ENCODE measurements at places on chromosomes 1 and 21.

GRCh38 chr1:43566382-43567044, 35.8 kb downstream of the PTPRF start:
- no peak for DNase-seq

DNA sequence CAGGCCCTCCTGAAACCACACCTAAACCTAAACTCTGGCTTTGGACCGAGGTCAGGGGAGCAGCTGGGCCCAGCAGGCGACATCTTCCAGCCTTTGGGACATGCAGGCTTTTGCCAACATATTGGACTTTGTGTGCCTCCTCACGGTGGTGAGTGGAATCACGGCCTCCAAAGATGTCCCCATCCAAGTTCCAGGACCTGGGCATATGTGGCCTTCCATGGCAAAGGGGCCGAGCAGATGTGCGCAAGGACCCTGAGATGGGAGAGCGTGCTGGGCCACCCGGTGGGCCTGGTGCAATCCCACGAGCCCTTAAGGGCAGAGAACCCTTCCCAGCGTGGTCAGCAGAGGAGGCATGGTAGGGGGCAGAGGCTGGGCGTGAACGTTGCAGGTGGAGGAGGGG, 160.8 kb upstream of the C1orf174 start:
- DNase-seq, result no peak

GRCh38 chr1:108077991-108078390, 113.0 kb upstream of the VAV3 start:
- DNase-seq, result peak; percentile 40

GRCh38 chr1:231093156-231093922, 53.3 kb upstream of the FAM89A start:
- DNase-seq, result no peak

DNA sequence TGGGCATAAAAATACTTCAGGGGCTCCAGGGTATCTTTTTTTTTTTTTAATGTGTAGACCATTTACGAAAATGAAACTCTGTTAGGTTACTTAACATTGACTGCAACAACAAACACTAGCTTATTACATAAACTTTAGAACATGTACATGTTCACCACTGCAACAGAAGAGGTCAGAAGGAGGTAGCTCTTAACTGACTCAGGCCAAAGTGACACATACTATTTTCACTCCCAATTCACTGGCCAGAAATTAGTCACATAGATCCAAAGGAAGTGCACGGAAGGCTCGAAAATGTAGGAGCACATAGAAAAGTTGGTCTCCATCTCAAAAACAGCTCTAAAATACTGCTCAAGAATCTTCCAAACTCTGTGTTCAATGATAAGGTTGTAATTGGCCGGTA, 107.2 kb downstream of the AKT3 start:
- no peak for DNase-seq

GRCh38 chr1:172492421-172492820, 40.5 kb upstream of the SUCO start:
- DNase-seq, result no peak

- no peak for DNase-seq
Observed at GRCh38 chr1:156700736-156701531, 4.4 kb downstream of the CRABP2 start.

DNA sequence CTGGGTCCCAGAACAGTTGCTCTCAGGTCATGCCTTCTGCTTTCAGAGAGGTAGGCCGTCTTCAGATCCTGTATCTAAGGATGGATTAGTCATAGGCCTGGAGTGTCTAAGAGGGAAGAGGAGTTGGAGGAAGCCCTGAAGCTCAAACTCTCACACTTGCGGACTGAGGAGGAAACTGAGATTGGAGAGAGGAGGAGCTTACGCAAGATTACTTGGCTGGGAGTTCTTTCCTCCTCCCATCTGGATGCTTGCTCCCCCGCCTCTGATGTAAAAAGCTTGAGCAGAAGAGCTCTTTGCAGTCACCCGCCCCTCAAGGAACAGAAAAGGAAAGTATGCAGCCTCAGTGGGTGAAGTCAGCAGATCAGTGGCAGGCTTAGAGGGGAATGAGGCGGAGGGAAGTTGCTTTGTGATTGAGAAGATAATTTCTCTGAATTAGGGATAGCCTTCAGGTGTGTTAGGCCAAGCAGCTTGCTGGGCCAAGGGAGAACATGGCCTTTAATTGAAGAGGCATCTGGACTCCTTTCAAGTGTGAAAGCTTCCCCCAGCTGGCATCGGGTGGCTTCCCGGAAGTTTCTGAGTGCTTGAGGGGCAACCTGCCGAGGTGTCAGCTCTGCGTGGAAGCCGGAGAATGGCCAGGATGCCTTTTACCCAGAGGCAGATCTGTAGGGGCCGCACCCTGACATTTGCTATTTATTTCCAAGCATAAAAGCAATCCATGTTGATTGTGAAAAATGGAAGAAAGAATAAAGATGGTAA, 6.6 kb downstream of the ADORA1 start:
- no peak for DNase-seq

DNA sequence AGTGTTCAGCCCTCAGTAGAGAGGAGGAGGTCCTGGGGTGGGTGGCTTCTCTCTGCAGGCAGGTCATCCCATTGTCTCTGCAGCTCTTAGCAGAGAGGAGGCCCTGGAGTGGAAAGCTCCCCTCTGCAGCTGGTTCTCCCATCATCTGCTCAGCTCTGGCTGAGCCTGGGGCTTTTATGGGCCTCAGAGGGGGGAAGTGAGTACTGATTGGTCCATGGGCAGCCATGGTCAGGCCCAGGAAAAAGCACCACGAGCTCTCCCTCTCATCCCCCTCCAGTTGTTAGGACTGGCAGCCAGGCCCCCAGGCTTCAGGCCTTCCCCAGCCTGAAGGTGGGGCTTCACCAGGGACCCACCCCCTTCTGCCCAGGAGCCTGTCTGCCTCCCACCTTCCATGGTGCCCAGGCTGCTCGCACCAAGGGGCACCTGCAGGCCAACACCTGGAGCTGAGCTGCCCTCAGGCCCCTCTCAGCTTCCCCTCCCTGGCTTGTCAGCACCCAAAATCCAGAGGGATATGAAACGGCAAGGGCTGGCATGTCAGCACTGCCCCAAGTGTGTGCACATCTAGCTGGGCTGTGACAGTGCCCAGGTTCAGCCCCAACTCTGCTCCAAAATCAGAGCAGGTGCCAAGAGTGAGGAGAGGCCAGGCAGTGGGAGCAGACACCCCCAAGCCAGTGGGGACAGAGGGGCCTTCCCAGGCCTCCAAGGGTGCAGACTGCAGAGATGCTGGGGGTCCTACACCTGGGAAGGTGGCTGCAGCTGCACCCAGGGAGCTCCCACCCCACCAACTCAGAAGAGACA, 449.0 kb downstream of the MATN1 start:
- DNase-seq, result no peak

- no peak for DNase-seq
Observed at GRCh38 chr1:74406759-74407158, 105.7 kb downstream of the LRRC53 start.

DNA sequence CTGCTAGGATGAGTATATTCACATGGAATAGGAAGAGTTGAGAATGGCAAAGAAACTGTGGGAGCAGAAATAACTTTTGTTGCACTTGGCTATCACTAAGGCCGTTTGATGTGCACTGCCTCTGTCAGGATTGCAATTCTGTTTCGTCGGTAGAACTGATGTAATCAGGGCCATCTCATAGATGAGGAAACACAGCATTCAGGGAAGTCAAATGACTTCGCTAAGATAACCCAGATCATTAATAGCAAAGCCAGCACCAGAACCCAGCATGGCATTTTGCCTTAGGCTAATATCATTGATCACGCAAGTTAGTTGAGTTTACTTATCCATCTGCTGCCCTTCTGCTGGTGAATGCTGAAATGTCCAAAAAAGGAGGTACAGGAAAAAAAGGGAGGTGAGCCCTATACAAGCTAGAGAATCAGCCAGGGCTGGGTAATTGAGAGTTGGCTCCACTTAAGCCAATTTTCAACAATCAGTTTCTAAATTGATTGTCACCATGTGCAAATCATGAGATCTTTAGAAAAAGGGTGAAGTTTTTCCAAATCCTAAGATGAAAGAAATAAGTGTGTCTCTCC, 7.6 kb downstream of the RASSF5 start:
- DNase-seq, result no peak

DNA sequence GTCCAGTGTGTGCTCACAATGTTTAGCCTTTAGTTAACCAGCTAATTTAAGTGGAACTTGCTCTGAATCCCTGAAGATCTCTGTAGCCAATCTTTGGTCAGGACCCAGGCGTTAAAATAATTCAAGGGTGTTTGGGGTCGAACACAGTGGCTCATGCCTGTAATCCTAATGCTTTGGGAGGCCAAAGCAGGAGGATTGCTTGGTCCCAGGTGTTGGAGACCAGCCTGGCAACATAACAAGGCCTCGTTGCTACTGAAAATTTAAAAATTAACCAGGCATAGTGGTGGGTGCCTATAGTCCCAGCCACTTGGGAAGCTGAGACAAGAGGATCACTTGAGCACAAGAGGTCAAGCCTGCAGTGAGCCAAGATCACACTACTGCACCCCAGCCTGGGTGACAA, 94.3 kb downstream of the ITSN1 start:
- DNase-seq, result no peak

DNA sequence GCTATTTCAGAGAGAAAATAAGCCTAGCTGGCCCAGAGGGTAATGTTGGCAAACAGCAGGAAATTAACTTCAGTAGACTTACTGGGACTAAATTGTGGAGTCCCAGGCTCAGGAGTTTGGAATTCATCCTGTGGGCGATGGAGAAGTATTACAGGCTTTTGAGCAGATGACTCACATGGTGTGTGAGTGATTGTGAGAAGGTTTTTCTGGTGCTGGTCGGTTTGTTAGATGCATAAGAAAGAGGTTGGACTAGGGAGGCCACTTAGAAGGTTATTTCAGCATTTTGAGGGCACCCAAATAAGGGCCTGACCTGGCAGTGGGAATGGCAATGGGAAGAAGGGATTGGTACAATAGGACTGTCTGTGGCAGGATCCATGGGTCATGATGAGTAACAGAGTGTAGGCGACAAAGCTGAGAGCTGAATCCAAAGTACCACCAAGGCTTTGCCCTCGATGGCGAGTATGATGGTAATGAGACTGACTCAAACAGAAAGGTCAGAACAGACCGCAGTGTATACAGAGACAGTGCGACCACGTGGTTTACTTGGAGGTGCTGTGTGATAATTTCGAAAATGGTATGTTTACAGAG, 69.2 kb upstream of the KIF26B start:
- DNase-seq, result no peak

DNA sequence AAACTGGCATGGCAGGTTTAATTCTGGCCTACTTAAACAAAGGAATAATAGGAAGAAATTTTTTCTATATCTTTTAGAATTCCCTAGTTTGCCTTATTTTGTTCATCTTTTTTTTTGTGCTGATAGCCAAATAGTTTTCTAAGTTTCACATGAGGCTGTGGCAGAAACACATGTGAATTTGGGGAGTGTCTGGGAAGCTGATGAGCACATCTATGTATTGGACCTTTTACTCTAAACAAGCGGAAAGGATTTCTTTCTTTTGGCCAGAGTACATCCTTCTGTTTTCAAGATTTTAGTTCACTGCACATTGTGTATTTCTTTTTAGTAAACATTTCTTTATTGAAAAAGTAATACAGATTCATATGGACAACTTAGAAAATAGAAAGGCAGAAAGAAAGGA, 5.6 kb downstream of the EEIG2 start:
- no peak for DNase-seq

GRCh38 chr1:94044290-94044790, 76.6 kb downstream of the ABCA4 start:
- DNase-seq, result no peak

DNA sequence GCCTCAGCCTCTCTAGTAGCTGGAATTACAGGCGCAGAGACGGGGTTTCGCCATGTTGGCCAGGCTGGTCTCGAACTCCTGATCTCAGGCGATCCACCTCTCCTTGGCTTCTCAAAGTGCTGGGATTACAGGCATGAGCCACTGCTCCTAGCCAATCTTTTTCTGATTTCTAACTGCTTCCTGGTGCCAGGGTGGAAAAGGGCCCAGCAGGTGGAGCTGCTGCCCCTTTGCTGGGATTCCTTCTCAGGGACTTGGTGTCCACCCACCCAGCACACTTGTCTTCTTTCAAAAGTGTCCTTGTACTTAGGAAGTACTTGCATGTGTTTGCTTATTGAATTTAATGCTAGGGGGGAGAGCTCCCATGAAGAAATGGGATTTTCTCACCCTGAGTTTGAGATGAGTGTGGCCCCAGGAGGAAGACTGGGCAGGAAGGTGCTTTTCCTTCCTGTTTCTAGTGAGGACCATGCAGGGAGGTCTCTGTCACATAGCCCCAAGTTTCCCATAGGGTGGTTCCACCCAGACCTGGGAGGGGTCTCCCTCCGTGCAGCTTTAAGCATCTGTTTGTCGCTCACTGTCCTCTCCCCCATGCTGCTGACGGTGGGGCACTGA, 14.2 kb downstream of the UTP11 start:
- DNase-seq, result peak; percentile 55

- no peak for DNase-seq
Observed at GRCh38 chr1:81073580-81073979, 727.2 kb upstream of the ADGRL2 start.

GRCh38 chr1:228469413-228470162, 17.6 kb upstream of the RNF187 start:
- DNase-seq, result no peak

- DNase-seq, result no peak
Observed at GRCh38 chr1:73911849-73912248, 286.1 kb downstream of the LRRIQ3 start.

GRCh38 chr1:235470741-235471439, 33.4 kb downstream of the B3GALNT2 start:
- no peak for DNase-seq

GRCh38 chr1:188958461-188959115, 1519.1 kb downstream of the BRINP3 start:
- DNase-seq, result no peak

DNA sequence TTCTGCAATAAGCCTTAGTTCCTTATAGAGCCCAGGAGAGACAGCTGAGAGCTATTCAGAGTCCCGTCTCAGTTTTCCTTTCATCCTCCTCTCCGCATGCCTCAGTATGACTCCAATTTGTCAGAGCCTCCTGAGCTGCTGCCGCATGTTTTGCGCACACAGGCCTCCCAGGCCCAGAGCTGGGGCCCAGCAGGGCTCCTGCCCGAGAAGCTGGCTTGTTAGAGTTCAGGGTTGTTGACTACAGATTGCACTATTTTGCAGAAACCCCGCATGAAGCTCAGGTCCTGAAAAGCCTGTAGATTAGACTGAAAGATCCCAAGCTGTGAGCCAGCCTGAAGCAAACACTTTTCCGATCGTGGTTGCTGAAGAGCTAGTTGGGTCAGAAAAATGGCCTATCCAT, 51.5 kb downstream of the IGSF5 start:
- no peak for DNase-seq

- DNase-seq, result no peak
Observed at GRCh38 chr1:172790245-172790644, 131.3 kb downstream of the FASLG start.

GRCh38 chr1:66305927-66306326, 228.0 kb upstream of the SGIP1 start:
- no peak for DNase-seq

- DNase-seq, result no peak
Observed at GRCh38 chr1:116311193-116311592, 61.9 kb upstream of the ATP1A1 start.

DNA sequence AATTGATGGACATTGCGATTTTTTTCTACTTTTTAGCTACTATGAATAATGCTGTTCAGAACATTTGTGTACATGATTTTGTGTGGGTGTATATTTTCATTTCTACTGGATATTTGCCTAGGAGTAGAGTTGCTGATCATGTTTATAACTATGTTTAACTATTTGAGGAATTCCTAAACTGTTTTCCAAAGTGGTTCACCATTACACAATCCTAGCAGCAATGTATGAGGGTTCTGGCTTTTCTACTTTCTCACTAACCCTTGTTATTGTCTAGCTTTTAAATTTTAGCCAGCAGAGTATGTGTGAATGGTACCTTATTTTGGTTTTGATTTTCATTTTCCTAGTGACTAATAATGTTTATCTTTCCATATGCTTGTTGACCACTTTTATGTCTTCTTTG, 86.2 kb downstream of the ATG4C start:
- DNase-seq, result no peak

All from CD4-positive, alpha-beta T cell treated with Interleukin-17A for 4 hours (primary cell).